ENCODE measurements at places on chromosomes 7 and 10.

DNA sequence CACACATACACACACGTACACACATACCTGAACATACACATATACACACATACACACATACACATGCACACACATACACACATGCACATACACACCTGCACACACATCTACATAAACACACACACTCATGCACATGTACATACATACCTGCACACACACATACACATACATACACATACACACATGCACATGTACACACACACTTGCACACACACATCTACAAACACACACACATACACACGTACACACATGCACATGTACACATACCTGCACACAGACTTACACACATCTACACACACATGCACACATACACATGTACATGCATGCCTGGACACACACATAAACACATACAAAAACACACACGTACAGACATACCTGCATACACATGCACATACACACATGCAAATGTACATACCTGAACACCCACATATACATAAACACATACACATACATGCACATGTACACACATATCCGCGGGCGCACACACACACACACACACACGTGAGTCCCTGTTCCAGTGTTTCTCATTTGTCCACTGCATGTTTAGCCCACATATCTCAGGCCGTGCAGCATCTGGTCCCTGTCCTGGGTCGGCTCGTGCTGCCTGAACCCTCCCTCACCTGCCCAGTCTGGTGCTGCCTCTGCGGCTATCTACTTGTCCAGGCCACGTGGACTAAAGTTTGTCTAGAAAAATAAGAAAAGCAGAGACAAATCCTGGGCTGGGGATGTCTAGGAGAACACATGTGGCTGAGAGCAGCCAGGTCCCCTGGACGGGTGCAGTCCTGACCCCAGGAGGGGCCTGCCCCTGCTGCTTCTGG, 238.7 kb downstream of the TCERG1L start:
- H3K4me3 ChIP-seq = no peak overlapping the region
- H3K4me1 ChIP-seq = no peaks in the 10 kb centered on the region
- no peaks in the 10 kb centered on the region for H3K36me3 ChIP-seq
- no peaks in the 10 kb centered on the region for H3K27me3 ChIP-seq

- no peak overlapping the region for H3K27ac ChIP-seq
- H3K36me3 ChIP-seq = peaks cover 6% of the 10 kb centered on the region
- no peak for DNase-seq
- H3K4me1 ChIP-seq = no peaks in the 10 kb centered on the region
- H3K27me3 ChIP-seq = no peaks in the 10 kb centered on the region
Measured at GRCh38 chr7:29915481-29916215, 74.0 kb downstream of the SCRN1 start.

- no peak overlapping the region for H3K4me3 ChIP-seq
- H3K36me3 ChIP-seq = no peaks in the 10 kb centered on the region
- DNase-seq = peak; percentile 87
- H3K27me3 ChIP-seq = 0 out of 2 replicates have a peak, but pooled peaks cover 8% of the 10 kb centered on the region
- H3K27ac ChIP-seq = no peak overlapping the region
- no peaks in the 10 kb centered on the region for H3K4me1 ChIP-seq
Measured at GRCh38 chr7:128904381-128905197, 5.9 kb downstream of the KCP start.

DNA sequence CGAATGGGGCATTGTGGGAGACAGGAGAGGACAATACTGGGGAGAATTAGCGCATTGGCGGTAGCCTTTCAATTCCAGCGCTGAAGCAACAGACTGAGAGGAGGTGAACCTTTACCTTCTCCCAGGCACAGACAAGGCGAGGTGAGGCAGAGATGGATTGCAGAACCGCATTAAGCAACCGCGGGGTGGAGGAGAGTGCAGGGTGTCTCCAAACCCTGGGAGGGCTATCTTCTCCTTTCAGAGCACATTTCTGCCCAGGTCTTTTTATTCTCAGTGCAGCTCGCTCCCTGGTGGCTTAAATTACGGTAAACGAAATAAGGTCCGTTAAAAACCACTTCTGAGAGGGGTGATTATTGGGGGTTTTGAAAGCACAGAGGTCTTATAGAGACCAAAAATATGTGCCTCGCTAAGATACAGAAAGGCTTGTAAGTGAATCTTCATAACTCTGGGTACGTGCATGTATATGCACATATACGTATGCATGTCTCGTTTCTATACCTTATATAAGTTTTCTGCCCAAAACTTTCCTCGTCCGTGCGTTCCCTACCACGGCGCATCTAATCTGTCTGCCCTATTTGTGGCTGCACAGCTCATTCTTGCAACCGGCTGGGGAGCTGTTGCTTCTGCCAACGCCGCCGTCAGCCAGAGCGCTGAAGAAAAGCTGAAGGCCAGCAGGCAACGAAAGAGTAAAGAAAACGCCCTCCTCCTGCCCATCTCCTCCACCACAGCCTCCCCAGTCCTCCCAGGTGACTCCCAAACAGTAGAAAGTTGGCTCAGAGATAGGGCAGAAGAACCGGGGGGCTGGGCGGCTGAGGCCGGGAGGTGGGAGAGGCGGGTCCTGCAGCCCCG, 895 bp upstream of the ZNF804B start:
- H3K36me3 ChIP-seq = no peaks in the 10 kb centered on the region
- peak overlapping the region; percentile 47 for H3K4me3 ChIP-seq
- H3K4me1 ChIP-seq = no peaks in the 10 kb centered on the region
- peak; percentile 61 for DNase-seq

GRCh38 chr10:69239136-69239535, 19.0 kb downstream of the HKDC1 start:
- H3K36me3 ChIP-seq = no peaks in the 10 kb centered on the region
- no peak for DNase-seq
- H3K27ac ChIP-seq = no peak overlapping the region
- no peaks in the 10 kb centered on the region for H3K27me3 ChIP-seq

- no peak overlapping the region for H3K27ac ChIP-seq
- DNase-seq = no peak
- no peaks in the 10 kb centered on the region for H3K36me3 ChIP-seq
- H3K4me1 ChIP-seq = peaks cover 11% of the 10 kb centered on the region
Measured at GRCh38 chr10:3832022-3832786, 47.2 kb upstream of the KLF6 start.

DNA sequence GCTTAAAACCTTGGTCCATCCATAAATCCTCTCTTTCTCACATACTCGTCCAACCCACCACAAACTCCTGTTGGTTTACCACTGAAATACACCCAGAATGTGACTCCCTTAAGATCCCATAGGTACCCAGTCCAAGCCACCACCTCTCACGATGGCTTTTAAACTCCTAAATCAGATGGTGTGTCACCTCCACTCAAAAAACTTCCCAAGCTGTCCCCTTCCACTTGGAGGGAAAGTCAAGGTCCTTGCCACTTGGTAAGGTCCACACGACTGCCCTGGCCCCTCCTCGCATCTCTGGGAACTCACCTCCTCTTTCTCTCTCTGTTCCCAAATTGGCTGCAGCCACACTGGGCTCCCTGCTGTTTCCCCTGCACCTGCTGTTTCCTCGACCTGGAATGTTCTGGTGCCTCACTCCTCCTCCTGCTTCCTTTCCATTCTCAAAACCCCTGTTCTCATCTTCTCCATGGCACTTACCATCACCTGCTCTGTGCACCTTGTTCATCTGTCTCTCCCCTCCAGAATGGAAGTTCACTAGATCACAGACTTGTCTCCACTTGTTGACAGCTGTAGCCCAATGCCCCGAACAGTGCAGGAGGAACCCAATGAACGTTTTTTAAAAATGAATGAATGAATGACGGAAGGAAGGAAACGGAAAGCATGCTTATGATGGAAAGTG, 23.0 kb downstream of the ZFAND2A start:
- H3K4me1 ChIP-seq = peaks cover 14% of the 10 kb centered on the region
- peak overlapping the region; percentile 90 for H3K4me3 ChIP-seq
- H3K27me3 ChIP-seq = no peaks in the 10 kb centered on the region
- peak; percentile 49 for DNase-seq

DNA sequence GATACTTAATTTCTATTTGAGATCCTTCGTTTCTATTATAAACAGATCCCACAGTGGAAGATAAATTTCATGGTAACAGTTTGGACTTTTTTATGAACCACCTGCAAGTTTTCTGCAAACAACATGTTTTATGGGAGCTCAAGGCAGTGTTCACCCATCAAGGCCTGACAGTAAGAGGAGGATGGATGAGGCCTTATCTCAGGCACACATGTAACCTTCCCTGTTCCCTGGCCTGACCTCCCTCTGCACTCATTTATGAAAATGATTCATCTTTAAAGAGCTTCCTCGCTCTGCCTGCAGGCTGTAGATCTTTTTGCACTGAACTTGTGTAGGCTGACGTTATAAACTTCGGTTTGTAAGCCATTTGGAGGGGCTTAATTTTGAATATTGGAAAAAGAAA, 500.1 kb downstream of the GATA3 start:
- DNase-seq = no peak
- no peak overlapping the region for H3K27ac ChIP-seq
- H3K4me1 ChIP-seq = no peaks in the 10 kb centered on the region
- H3K27me3 ChIP-seq = no peaks in the 10 kb centered on the region

DNA sequence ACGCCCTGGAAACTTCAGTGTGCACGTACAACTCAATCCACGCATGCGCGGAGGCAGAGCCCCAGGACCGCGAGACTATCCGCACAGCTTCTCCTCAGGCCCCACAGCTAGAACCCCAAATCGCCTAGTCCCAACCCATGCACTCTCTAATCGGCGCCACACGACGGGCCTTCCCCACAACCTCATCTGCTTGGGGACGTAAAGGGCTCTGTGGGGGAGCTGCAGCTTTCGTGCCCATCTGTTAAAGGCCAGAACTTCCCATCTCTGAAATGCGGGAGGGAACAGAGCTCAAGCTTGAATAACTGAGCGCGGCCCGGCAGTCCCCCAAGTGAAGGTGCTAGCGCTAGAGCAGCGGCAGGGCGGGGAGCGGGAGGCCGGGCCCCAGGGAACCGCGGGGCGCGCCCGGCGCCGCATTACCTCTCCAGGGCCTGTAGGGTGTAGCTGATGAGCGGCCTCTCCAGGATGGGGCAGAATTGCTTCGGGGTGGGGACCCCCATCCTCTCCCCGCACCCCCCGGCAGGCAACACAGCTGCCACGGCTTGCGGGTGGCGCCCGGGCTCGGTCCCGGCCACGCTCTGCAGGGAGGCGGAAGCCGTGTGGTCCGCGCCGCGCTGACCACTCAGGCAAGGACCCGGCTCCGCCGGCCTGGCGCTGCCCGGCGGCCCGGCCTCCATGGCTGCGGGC, 547 bp downstream of the CRPPA start:
- peak overlapping the region; percentile 59 for H3K4me3 ChIP-seq
- DNase-seq = peak; percentile 88
- H3K27ac ChIP-seq = peak overlapping the region; percentile 69
- no peaks in the 10 kb centered on the region for H3K27me3 ChIP-seq

DNA sequence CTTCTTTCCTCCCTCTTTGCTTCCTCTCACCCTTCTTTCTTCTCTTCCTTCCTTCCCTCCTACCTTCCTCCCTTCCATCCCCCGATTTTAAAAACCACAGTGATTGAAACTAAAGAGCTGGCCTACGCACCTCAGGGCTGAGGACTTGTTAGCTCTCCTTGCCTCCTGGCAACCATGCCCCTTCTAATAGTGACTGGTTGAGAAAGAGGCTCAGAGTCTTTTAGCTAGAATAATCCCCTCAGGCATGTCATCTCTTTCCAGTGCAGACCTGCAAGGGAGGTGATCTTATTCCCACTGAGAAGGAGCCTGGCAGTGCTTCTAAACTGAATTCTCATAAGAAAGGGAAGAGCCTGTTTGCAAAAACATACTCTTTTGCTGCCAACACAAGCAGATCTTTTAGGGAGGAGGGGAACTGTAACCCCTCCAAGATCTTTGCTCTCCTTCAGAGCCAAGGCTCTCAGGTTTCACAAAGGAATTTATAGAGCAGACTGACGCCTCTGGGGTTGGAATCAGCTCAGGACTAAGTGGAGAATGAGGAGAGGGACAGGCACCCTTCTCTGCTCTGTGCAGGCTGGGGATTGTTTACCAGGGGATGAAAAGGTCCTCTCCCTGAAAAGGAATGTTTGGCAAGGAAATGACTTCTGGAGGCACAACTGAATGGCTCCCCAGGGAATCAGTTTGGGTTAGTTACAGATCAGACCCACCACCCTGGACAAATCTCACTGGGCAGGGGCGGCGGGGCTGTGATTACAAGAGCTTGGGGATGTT, 9.4 kb upstream of the ANKRD1 start:
- DNase-seq = no peak
- peak overlapping the region; percentile 91 for H3K27ac ChIP-seq
- no peak overlapping the region for H3K4me3 ChIP-seq
- H3K27me3 ChIP-seq = no peaks in the 10 kb centered on the region

DNA sequence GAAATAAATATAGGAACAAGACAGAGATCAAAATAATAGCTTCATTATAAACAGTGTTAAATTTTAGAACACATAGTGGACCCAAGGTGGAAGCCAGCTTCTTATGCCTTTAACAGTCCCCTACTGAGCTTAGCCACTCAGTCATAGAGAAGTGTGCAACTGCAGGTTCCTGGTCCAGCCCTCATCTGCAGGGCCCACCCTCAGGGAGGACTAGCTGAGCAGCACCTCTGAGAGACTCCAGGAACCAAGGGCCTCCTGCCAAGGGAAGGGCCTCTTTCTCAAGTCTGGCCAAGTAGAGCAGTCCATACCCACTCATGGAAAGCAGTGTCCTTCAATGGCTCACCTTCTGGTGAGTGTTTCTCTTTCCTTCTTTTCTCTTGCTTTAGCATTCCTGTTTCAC, 173.7 kb upstream of the PRPS1L1 start:
- no peak overlapping the region for H3K27ac ChIP-seq
- H3K27me3 ChIP-seq = no peaks in the 10 kb centered on the region
- no peak for DNase-seq

GRCh38 chr10:541750-542371, 147.6 kb downstream of the DIP2C start:
- H3K4me1 ChIP-seq = peaks cover 14% of the 10 kb centered on the region
- no peaks in the 10 kb centered on the region for H3K36me3 ChIP-seq
- no peak overlapping the region for H3K27ac ChIP-seq

- H3K36me3 ChIP-seq = peaks cover 8% of the 10 kb centered on the region
- H3K4me1 ChIP-seq = no peaks in the 10 kb centered on the region
- H3K27me3 ChIP-seq = no peaks in the 10 kb centered on the region
- H3K4me3 ChIP-seq = no peak overlapping the region
- peak; percentile 63 for DNase-seq
Measured at GRCh38 chr10:122233857-122234348, 37.2 kb upstream of the BTBD16 start.

GRCh38 chr10:89374713-89375141, 3.1 kb upstream of the IFIT1B start:
- DNase-seq = peak; percentile 40
- no peaks in the 10 kb centered on the region for H3K36me3 ChIP-seq
- H3K27me3 ChIP-seq = no peaks in the 10 kb centered on the region
- no peak overlapping the region for H3K4me3 ChIP-seq
- peak overlapping the region; percentile 57 for H3K27ac ChIP-seq
- H3K4me1 ChIP-seq = peaks cover 10% of the 10 kb centered on the region

GRCh38 chr10:93702210-93703001, at the start of gene FRA10AC1:
FRA10AC1 (minus strand) TSS chr10:93702592; CDS start chr10:93700106, 2,486 bp downstream.
- peaks cover 22% of the 10 kb centered on the region for H3K36me3 ChIP-seq
- peak within 1 kb of the TSS; percentile 99 for H3K27ac ChIP-seq
- H3K4me3 ChIP-seq = peak within 1 kb of the TSS; percentile 79
- peak; percentile 89 for DNase-seq

- peak overlapping the region; percentile 67 for H3K27ac ChIP-seq
- no peaks in the 10 kb centered on the region for H3K36me3 ChIP-seq
- no peak overlapping the region for H3K4me3 ChIP-seq
- peak; percentile 90 for DNase-seq
- H3K27me3 ChIP-seq = no peaks in the 10 kb centered on the region
- peaks cover 26% of the 10 kb centered on the region for H3K4me1 ChIP-seq
Measured at GRCh38 chr10:102413053-102413705, 5.4 kb downstream of the PSD start.

Data from SK-N-SH (cell line).